Skeletal muscle cell (primary cell): ENCODE measurements at places on chromosomes 7 and 10.
A peak's percentile ranks its signal among the peaks of the same experiment; 100 is the strongest.

GRCh38 chr7:115831371-115831770 lies 199.2 kb downstream of the TFEC start:
- no peak for DNase-seq

GRCh38 chr7:16691241-16691640 lies 45.3 kb downstream of the BZW2 start:
- DNase-seq = no peak

DNA sequence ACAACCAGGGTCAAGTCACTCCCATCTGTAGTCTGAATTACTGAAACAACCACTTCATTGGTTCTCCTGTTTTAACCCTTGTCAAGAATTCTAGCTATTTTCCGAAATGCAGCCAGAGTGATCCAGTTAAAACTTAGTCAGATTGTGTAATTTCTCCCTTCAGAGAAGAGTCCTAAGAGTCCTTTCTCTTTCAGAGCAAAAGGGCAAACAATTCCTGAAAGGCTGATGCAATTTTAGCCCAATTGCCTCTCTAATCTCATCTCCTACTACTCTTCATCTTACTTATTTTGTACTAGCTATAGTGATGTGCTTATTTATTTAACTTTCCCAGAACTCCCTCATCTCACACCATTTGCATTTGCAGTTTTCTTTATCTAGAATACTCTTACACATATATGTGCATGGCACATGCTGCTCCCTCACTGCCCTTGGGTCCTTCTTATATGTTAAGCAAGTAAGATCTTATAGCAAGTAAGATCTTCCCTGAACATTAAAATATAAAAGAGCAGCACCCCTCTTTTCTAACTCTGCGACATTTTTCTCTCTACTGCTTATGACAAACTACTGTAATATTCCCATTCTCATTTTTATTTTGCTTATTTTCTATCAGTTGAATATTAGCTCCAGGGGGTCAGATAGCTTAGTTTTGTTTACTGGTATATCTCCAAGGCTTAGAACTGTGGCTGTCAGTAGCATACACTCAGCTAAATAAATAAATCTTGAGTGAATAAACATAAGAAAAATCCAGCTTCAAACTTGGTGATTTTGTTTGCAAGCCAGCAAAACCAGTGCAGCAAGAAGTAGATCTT lies 44.6 kb downstream of the HGF start:
- peak; percentile 33 for DNase-seq

DNA sequence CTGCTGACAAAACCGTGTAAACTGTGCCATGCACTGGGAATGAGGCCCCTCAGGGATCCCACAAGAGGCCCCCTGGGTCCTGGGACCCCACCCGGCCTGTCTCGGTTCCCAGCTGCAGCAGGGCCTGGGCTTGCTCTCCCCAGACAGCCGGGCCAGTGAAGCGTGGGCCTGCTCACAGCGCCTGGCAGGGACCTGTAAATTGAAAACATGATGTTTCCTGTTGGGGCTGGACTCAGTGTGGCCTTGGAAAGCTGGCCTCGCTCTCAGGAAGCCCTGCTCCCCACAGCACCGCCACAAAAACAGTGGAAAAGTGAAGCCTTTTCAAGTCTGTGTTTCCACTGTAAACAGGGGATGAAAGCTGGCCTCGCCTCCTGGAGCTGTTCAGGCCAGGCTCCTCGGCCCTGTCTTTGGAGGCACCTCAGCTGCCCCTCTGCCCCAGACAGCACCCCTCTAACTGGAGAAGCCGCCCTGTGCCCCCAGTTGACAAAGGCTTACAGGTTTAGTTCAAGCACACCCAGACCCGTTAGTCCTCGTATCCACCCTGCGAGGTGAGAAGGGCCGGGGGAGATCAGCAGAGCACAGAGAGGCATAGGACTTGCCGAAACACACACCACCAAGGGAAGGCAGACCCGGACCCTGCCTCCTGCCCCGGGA lies 108.3 kb downstream of the ZMIZ1 start:
- no peak for DNase-seq

DNA sequence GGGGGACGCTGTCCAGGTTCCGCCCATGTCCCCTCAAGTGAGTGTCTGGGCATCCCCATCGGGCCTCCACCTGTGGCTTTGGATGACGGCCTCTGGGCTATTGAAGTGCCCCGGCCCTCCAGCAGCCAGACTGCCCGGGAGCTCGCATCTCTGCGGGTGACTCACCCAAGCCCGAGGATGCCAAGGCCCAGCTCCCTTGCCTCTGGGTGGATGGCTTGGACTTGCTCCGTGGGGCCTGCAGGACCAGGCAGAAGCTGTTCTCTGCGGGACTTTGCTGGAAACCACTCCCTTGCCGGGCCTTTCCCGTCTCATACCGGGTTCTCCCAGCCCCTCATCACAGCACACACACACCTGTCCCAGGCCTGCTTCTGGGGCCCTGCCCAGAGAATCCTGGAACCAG lies 22.4 kb downstream of the DPYSL4 start:
- no peak for DNase-seq

GRCh38 chr10:727162-727790 lies 37.8 kb upstream of the DIP2C start:
- no peak for DNase-seq

DNA sequence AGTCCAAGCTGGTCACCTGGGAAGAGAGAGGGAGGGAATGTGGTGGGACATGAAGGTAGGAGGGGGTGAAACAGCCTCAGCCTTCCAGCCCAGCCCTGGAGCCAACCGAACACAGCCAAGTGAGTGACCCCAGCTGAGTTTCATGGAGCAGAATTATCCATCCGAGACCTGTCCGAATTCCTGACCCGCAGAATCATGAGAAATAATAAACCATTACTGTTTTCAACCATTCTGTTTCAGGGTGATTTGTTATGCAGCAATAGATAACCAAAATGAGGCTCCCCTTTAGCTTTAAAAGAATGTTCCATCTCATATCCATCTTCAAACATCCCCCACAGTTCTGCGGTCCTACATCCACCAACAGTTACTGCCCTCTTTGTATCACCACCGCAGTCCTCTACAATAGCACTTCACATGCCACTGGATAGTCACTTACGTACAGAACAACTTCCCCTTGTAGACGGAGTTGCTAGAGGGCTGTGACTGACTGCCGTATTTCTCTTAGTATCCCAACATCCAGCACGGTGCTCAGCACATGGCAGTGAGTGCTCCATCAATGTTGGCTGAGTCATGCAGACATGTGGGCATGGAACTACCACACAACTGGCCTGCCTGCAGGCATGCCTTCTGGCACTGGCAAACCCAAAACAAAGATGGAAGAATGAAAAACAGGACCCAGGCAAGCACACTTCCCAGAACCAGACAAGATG lies 18.5 kb downstream of the KIAA1549 start:
- no peak for DNase-seq

DNA sequence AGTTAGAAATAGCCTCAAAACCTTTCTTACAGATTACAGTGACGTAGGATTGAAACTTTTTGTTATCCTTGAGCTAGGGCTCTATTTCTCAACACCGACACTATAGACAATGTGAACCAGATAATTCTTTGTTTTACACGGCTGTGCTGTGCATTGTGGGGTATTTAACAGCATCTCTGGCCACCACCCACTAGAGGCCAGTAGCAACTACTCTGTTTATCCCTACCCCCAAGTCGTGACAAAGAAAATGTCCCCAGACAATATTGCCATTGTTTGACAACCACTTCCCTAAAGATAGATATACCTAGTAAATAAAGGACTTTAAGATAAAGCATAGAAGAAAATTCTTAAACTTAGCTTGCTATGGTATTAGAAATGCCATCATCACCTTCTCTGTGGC lies 359.6 kb downstream of the ARL4A start:
- DNase-seq = no peak

GRCh38 chr10:101018600-101019439 lies 12.1 kb downstream of the PDZD7 start:
- DNase-seq = no peak

- no peak for DNase-seq
These were observed 23.1 kb downstream of the KCNH2 start for GRCh38 chr7:150954986-150955518.

DNA sequence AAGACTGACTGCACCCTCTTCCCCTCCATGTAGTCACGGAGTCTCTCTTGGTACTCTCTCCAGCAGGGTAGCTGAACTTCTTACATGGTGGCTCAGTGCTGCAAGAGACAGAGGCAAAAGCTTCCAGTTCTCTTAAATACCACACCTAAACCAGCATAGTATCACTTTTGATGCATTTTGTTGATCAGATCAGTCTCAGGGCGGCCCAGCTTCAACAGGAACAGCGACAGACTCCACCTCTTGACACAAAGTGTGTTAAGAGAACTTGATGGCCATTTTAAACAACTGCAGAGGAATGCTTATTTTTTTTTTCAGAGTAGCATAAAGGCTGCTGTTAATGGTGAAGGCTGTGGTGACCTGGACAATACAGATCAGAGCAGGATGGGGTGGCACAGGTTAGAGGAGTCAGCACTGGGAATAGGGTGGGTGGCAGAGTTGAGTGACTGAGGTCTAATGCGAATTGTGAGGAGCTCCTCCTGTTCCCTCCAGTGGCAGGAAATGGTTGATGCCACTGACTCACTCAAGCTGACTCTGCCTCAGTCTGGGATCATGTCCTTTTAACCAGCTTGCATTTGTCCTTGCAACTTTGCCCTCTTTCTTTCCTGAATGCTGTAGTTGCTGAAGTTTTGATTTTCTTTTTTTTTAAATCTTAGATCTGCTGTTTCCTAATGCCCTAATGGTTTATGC lies 17.3 kb downstream of the MGAM start:
- DNase-seq = no peak

DNA sequence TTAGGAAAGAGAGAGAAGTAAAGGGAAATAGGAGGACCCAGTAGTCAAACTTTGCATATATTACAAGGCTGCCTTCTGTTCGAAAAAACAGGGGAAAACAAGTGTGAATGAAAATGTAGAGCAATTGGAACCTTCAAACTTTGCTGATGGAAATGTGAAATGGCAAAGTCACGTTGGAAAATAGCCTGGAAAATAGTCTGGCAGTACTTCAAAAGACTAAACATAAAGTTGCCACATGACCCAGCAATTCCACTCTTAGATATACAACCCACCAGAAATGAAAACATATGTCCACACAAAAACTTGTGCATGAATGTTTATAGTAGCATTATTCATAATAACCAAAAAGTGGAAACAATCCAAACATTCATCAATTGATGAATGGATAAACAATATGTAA lies 78.6 kb upstream of the IFRD1 start:
- no peak for DNase-seq

DNA sequence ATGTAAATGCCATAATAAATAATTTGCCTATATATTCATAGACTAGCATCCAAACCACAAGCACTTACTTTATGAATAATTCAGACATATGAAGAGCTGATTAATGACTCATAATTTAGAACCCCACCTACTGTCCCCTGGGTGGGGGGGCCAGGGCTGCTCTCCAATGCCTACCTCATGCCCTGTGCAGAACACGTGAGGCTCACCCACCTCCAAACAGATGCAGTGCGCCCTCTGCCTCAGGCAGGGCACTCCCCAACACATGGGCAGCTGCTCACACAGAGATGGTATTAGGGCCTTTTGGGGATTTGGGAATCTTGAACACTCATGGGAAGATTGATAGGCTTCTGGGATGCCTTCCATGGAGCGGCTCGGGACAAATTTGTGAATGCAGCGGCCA lies 75.1 kb upstream of the INSIG1 start:
- DNase-seq = no peak

DNA sequence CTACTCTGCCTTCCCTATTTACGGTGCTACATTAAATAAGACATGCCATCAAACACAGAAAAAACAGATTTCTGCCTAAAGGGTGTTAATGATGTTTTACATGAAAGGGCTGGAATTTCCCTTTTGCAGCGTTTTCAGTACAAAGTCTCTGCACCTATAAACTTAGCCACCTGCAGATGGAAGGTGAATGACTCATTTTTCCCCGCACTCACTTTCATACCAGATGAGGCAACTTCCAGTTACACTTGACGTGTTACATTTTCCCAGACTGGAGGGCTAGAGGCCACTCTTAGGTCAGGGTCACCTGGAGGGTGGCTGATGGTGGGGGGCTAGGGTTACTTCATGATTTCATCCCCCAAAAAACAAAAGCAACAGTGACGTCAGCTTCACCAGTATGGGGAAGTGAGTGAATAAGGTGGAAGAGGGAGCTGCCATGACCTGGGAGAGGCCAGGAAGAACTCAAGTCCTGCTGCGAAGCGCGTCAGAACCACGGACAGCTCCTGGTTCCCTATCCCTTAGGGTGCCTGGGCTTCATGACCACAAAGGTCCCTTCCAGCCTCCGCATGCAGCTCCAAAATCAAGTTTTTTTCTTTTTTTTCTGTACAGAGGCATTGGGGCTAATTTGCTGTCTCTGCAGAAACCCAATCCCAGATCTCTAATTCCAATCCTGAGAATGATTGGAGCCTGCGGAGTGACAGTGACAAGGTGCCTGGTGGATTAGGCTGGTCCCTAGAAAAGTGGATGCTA lies 94.0 kb downstream of the ADARB2 start:
- no peak for DNase-seq

DNA sequence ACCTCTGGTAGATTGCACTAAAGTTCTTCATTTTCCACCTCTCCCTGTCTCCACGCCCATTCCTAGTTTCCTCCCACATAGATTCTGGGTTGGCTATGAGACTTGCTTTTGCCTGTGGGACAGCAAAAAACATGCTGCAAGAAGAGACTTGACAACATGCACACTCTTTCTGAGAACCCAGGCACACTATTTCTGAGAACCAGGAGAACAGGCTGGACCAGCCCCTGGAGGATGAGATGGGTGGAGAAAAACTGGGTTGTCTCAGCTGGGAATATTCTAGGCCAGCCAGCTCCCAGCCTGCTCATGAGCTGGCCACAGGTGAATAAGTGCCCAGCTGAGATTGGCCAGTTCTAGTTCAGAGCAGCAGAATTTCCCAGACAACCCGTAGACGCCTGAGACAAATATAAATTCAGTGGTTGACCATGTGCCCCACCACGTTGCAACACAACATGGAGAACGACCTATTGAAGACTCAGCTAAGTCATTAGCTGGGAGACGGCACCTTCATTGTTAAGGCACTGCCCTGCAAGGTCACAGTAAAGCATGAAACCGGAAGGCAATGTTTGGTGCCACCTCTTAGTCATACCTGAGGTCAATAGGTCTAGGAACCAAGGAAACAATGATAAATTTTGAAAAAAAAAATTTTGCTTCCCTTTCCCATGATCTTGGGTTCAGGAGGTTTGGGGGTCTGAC lies 92.7 kb upstream of the AKR1E2 start:
- no peak for DNase-seq

- no peak for DNase-seq
These were observed 223.6 kb downstream of the TNS3 start for GRCh38 chr7:47358357-47358756.

DNA sequence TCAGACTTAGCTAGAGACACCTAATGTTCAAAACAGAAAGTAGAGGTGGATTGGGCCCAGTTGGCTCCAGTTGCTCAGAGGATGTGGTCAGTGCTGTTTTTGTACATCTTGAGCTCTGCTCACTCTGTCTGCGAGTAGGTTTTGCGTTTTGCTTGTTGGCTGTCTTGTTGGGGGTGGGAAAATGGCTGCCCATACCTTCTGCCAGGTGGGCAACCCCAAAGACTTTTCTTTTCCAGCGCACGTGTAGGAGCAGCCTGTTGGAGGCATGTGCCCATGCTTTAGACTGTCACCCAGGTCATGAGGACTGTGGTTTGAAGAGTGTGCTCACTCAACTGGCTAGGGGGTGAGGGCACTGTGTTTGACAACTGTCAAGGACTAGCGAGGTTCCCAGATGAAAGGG lies 73.9 kb downstream of the KAT6B start:
- no peak for DNase-seq

GRCh38 chr10:102475451-102476040 lies 24.2 kb upstream of the C10orf95 start:
- DNase-seq = no peak
